ENCODE measurements at places on chromosomes 1 and 21.

DNA sequence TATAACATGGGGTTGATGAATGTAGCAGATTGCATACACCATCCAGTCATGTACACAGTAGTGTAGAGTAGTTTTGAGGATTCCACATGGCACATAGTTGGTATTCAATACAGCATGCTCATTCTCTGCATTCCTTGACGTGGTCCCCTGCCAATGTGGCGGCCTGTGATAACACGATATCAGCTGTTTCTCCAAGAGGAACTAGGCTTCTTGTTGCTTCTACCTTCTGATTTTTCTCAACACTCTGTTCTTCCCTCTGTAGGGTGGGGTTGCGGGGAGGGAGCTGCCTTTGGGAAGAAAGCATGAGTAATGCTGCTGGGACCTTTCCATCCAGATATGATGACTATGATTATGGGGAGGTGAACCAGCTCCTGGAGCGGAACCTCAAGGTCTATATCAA, 19.4 kb downstream of the SESN2 start:
- no peaks in the 10 kb centered on the region for H3K27me3 ChIP-seq
- no peaks in the 10 kb centered on the region for H3K4me1 ChIP-seq
- DNase-seq, result no peak
- H3K4me3 ChIP-seq, result no peak overlapping the region
- no peak overlapping the region for H3K27ac ChIP-seq
- peaks cover 18% of the 10 kb centered on the region for H3K36me3 ChIP-seq

- H3K27ac ChIP-seq, result peak overlapping the region; percentile 32
- H3K36me3 ChIP-seq, result no peaks in the 10 kb centered on the region
Observed at GRCh38 chr1:27021354-27022031, 8.8 kb upstream of the TENT5B start.

DNA sequence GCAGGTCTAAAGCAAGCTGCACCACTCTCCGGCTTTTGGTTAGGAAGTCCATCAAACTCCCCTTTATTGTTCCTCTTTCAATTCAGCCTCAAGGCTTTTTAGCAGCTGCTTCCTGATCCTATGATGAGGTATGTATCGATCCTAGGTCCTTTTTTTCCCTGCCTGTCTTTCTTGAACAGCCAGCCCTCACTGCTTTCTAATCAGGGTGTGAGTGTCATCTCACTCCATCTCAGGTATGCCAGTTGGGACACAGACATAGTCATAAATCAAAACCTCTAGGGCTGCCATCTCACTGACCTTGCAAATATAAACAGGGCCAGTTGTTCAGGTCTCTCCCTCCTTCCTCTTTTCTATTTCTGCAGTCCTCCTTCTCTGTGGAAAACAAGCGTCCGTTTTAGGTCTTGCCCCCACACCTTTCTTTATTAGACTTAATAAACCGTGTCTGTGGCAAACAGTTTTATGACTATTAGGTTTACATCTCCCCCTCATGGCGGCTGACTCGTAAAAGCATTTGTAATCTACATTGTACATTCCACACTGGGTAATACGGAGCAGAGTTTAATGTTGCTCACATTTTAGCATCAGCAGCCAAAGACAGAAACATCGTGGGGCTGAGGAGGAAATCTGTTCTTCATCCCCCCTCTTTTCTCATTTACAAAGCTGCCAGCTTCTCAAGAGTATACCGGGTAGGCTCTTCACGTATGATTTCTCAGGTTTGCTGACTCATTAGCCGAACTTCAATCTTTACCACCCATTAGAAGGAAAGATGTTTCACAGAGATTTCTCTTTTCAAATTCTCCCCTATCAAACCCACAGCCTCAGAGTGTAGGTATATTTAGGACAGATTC, 11.6 kb downstream of the STYXL2 start:
- H3K4me1 ChIP-seq, result peaks cover 24% of the 10 kb centered on the region
- H3K36me3 ChIP-seq, result no peaks in the 10 kb centered on the region
- H3K27me3 ChIP-seq, result peaks cover 4% of the 10 kb centered on the region
- no peak overlapping the region for H3K4me3 ChIP-seq
- no peak overlapping the region for H3K27ac ChIP-seq

DNA sequence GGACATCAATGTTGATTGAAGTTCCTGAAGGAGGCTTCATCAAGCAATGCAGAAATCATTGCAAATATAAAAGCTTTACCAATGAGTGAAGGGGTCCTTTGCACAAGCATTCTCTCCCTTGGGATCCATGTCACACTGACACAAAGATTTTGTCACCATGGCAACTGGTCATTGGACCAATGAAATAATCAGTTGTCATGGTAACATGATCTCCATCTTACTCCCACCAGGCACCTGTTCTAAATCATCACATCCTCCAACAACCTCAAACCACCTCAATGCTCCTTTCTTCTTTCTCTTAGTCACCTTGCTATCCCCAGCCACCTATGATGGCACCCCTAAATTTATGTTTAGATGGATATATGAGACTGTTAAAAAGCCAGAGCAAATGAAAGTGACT, 13.5 kb upstream of the FOXJ3 start:
- H3K27me3 ChIP-seq, result peaks cover 5% of the 10 kb centered on the region
- H3K4me3 ChIP-seq, result no peak overlapping the region
- no peaks in the 10 kb centered on the region for H3K36me3 ChIP-seq
- no peaks in the 10 kb centered on the region for H3K4me1 ChIP-seq
- DNase-seq, result no peak

DNA sequence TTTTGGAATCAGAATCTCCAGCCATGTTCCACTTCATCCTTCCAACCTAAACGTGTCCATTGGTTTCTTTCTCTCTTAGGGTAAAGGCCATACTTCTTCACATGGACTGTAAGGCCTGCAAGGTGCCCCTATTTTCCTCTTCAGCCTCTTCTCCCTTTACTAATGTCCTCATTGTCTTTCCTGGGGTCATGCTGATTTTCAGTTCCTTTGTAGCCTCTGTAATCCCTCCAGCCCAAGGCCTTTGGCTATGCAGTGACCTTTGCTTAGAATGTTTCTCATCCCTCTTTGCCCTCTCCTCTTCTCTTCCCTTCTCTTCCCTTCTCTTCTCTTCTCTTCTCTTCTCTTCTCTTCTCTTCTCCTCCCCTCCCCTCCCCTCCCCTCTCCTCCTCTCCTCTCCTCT, 112.5 kb downstream of the SPATA46 start:
- H3K27me3 ChIP-seq, result no peaks in the 10 kb centered on the region
- no peak overlapping the region for H3K4me3 ChIP-seq
- peaks cover 12% of the 10 kb centered on the region for H3K4me1 ChIP-seq
- no peak for DNase-seq

GRCh38 chr1:5119366-5120234, 465.2 kb downstream of the AJAP1 start:
- no peak for DNase-seq
- H3K27me3 ChIP-seq, result peaks cover 12% of the 10 kb centered on the region
- no peaks in the 10 kb centered on the region for H3K36me3 ChIP-seq
- H3K4me3 ChIP-seq, result no peak overlapping the region
- peaks cover 8% of the 10 kb centered on the region for H3K4me1 ChIP-seq
- peak overlapping the region; percentile 32 for H3K27ac ChIP-seq

DNA sequence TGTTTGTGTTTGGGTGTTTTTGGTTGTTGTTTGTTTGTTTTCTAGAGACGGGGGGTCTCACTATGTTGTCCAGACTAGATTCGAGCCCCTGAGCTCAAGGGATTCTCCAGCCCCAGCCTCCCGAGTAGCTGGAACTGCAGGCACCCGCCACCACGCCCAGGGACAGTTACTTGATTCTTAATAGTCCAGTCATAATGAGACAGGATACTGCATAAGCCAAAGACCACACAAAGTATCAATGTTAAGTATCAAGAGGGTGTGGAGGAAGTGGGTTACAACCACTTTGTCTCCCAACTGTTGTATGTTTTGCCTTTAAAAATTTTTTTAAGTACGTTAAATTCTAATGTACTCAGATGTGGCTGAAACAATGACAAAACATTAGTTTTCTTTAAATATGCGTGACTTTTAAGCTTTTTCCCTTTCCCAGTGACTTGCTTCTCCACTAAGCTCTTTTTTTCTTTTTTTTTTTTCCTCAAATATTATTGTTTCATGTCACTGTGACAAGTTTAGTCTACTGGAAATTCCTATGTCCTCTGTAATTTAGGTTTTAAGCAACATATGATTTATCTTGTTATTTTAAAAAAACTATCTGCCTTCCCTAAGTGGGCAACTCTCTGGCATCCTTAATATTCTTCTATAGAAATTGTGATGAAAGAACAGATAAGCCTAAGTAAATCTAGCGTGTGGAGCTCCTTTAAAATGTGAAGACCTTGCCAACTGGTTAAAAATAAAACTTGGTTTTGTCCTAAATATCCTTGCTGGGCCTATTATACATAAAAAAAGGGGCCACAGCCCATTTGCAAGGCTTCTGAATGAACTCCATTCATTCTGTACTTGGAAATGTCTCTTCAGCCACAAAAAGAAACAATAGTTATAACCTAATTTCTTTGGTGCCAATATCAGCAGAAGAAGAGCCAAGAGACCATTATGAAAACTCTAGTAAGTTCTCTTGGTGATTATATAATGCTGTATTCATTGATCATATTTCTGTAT, 56.2 kb upstream of the DPH5 start:
- no peaks in the 10 kb centered on the region for H3K4me1 ChIP-seq
- no peaks in the 10 kb centered on the region for H3K27me3 ChIP-seq
- DNase-seq, result no peak
- H3K27ac ChIP-seq, result no peak overlapping the region
- H3K36me3 ChIP-seq, result peaks cover 8% of the 10 kb centered on the region

DNA sequence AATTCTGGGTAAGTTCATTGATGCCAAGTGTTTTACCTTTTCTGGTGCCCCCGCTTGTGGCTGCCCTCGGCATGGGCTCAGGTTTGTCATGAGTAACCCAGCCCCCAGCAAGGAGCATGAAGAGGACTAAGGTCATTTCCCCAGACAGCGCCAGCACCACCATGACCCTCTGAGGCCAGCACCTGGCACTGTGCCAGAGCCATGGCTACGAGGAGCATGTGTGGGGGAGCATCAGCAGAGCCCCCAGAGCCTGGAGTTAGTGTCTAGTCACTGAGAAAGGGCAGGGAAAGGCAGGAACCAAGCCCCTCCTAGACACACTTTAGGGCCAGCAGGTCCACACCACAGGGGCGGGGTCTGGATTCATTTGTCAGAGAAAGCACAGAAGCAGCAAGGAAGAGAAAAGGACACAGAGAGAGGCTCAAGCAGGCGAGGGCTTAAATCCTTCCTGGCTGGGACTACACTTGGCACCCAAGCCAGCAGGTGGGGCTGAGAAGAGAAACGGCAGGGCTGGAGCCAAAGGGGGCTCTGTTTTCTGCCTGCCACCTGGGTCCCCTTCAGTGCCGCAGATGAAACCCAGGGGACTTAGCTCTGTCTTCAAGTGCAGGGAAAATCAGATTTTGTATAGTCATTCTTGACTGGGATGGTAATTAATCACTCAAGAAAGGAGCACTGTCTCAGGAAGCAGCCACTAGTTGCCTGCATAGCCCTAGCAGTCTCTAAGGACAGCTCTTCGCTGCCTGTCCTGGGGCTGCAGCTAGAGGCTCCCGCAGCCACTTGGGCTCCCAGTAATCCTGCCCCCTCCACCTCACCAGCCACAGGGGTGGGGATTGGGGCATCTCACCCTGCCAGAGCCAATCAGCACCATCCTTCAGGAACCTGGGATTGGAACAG, 79.6 kb upstream of the ZC3H12A start:
- H3K4me3 ChIP-seq, result no peak overlapping the region
- peaks cover 5% of the 10 kb centered on the region for H3K4me1 ChIP-seq
- H3K27me3 ChIP-seq, result peaks cover 59% of the 10 kb centered on the region
- H3K36me3 ChIP-seq, result no peaks in the 10 kb centered on the region
- H3K27ac ChIP-seq, result no peak overlapping the region

- H3K4me1 ChIP-seq, result no peaks in the 10 kb centered on the region
- H3K27ac ChIP-seq, result no peak overlapping the region
- no peaks in the 10 kb centered on the region for H3K36me3 ChIP-seq
- no peaks in the 10 kb centered on the region for H3K27me3 ChIP-seq
- DNase-seq, result no peak
Observed at GRCh38 chr1:73903092-73903491, 294.9 kb downstream of the LRRIQ3 start.

GRCh38 chr1:225691377-225691776, 38.5 kb upstream of the ENAH start:
- no peaks in the 10 kb centered on the region for H3K27me3 ChIP-seq
- H3K27ac ChIP-seq, result peak overlapping the region; percentile 35
- H3K4me3 ChIP-seq, result no peak overlapping the region
- H3K36me3 ChIP-seq, result peaks cover 7% of the 10 kb centered on the region

DNA sequence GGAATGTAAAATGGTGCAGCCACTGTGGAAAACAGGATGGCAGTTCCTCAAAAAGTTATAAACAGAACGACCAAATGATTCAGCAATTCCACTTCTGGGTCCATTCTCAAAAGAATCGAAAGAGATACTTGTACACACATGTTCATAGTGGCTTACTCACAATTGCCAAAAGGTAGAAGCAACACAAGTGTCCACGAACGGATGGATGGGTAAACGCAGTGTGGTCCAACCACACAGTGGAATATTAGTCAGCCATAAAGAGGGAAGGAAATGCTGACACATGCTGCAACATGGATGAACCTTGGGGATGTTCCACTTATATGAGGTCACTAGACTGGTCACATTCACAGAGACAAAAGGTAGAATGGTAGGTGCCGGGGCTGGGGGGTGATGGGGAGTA, 5.3 kb downstream of the KRTAP10-1 start:
- H3K27me3 ChIP-seq, result no peaks in the 10 kb centered on the region
- no peak overlapping the region for H3K27ac ChIP-seq
- H3K4me3 ChIP-seq, result no peak overlapping the region
- H3K36me3 ChIP-seq, result no peaks in the 10 kb centered on the region
- H3K4me1 ChIP-seq, result no peaks in the 10 kb centered on the region

- no peaks in the 10 kb centered on the region for H3K4me1 ChIP-seq
- H3K4me3 ChIP-seq, result no peak overlapping the region
- H3K27me3 ChIP-seq, result peaks cover 7% of the 10 kb centered on the region
- no peak overlapping the region for H3K27ac ChIP-seq
Observed at GRCh38 chr1:171113382-171113781, 22.7 kb downstream of the FMO3 start.

GRCh38 chr1:91757763-91758460, 128.0 kb downstream of the TGFBR3 start:
- H3K36me3 ChIP-seq, result peaks cover 12% of the 10 kb centered on the region
- H3K4me3 ChIP-seq, result no peak overlapping the region

DNA sequence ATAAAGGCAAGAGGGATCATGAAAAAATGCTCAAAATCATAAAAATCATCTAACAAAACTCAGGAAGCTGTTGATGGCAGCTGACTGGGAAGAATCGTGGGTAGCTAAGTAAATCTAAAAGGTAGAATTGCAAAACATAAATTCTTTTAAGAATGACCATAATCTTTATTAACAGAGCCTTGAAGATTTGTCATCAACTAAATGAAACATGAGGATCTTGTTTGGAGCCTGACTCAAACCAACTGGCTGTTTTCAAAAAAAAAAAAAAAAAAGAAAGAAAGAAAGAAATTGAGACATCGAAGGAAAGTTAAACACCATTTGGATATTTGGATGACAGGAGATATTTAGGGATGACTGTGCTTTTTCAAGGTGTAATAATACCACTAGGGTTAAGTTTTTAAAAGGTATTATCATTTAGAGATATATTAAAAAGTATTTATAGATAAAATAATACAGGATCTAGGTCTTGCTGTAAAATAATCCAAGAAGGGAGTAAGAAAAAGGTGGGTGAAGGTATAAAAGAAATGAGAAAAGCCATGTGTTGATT, 48.6 kb downstream of the CD34 start:
- H3K27ac ChIP-seq, result no peak overlapping the region
- no peak overlapping the region for H3K4me3 ChIP-seq
- H3K4me1 ChIP-seq, result peaks cover 8% of the 10 kb centered on the region
- no peak for DNase-seq
- no peaks in the 10 kb centered on the region for H3K36me3 ChIP-seq
- H3K27me3 ChIP-seq, result no peaks in the 10 kb centered on the region

All from type B pancreatic cell (in vitro differentiated cells).